ENCODE measurements at places on chromosomes 16 and 17.

GRCh38 chr16:72091217-72091616, 2.2 kb downstream of the TXNL4B start:
- DNase-seq, result no peak

GRCh38 chr16:23048164-23048563, 101.1 kb downstream of the USP31 start:
- no peak for DNase-seq

DNA sequence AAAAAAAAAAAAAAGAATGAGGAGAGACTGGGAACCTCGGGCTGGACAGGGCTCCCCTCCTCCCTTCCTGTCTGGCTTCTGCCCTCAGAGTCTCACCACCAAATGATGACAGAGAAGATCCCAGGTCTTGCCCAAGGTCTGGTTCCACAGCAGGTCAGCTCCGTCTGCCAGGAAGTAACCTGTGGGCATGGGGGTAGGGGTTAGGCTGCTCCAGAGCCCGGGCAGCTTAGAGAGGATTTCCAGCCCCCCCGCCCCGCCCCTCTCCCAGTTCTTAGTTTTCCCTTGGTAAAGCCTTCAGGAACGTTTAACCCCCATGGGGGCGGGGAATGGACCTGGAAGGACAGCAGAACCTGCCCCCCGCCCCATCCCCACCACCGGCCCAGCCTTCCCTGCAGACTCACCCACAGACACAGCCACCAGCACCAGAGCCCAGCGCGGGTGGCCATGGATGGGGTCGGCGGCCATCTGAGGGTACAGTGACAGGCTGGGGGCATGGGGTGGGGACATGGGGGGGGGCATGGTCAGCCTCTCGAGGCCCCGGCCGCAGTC, 700 bp downstream of the TLCD2 start:
- DNase-seq, result no peak

DNA sequence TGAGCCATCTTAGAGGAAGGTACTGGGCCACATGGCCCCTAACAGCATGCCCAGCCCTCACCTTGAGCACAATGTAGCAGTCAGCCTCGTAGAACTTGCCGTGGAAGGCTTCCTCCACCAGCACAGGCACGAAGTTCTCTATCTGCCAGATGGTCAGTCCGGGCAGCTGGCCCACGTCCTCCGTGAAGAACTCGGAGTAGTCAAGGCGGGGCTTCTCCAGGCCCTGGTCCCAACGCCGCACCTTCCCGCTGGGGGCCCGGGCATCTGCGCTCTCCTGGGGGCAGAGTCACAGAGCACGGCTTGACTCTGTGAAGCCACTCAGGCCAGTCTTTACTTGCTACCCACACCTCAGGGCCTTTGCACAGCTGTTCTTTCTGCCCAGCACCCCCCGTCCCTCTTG, 7.3 kb downstream of the FLII start:
- DNase-seq, result no peak

- no peak for DNase-seq
Observed at GRCh38 chr16:22625967-22626366, 115.3 kb downstream of the NPIPB5 start.

DNA sequence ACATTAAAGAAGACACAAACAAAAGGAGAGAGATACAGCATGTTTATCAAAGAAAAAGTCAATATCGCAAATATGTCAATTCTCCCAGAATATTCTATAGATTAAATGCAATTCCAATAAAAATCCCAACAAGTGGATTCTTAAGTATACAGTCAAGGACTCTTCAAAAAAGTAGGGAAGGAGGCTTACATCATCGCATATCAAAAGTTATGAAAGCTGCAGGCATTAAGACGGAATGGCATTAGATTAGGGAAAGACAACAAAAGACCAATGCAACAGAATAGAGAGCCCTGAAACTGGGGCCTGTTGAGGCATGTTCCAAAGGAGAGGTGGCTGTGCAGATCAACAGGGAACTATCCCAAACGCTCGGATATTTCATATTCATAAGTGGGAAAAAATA, 76.0 kb downstream of the MARCHF10 start:
- DNase-seq, result no peak

DNA sequence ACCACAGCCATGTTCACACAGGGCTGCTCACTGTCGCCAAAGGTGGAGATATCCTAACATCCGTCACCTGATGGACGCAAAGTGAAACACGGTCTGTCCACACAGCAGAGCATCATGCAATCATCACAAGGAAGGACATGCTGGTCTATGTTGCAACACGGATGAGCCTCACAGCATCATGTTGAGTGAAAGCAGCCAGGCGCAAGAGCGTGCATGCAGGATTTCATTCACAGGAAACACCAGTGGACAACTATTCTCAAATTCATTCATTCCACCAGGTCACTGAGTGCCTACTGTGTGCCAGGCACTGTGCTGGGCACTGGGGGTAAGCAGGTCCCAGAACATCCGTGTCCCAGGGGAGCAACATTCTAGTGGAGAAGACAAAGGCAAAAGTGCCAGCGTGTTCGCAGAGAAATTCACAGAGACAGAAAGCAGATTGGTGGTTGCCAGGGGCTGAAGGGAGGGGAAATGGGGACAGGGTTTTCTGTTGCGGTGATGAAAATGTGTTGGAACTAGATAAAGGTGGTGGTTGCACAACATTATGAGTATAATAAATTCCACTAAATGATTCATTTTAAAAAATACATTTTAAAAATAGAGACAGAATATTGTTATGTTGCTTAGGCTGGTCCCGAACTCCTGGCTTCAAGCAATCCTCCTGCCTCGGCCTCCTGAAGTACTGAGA, 22.7 kb upstream of the KCNJ12 start:
- no peak for DNase-seq

- DNase-seq, result no peak
Observed at GRCh38 chr17:55710410-55710809, 12.3 kb downstream of the TMEM100 start.

DNA sequence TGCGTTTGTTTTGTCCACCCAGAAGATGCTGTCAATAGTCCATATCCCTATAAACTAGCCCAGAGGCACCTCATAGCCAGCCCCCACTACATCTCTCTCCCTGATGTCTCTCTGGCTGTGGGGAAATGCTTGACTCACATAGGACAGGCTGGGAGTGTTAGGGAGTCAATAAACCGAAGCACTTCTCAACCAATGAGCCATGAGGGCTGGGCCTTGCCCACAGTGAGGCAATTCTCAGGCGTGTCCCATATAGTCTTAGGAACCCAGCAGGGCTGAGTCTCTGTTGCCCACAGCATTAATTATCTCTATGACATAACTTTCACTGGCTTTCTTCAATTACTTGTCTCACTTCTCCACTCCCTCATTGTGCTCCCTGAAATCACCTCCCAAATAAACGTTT, 387.3 kb upstream of the CDH11 start:
- no peak for DNase-seq

GRCh38 chr17:35931794-35932425, 1.3 kb upstream of the RDM1 start:
- no peak for DNase-seq

DNA sequence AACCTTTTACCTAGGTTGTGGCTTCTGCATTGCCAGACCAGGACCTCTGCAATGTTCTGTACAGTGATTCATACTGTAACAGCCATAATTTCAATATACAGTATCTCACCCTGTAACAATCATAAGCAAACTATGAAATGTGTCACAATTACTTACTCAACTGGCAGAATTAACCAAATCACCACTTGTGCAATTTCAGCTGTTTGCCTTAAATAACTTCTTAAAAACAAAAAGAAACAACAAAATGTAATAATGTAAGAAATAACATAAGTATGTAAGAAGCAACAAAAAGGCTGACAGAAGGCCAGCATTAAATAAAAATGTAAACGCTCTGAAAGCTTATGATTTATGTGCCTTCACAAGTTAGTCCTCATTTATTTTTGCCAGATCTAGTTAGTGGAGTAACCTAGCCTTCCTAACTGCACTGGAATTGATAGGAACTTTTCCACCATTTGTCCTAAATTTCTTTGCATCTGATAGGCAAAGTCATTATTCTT, 96.9 kb downstream of the SKAP1 start:
- DNase-seq, result no peak

DNA sequence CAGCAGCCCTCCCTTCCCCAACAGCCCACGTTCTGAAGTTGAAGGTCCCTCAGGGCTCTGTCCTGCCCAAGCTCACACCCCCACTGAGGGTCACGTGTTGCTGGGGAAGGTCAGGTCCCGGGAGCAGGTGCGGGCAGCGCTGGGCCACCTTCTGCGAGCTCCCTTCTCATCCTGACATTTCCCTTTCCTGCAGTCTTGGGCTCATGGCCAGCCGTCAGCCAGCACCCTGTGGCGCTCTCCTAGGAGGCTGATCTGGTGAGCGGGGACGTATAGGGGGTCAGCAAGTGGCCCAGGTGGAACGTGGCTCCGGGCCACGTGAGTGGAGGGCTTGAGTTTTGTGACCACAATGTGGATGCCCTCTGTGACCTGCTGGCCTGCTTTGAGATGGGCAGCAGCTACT, 73.4 kb downstream of the RAP1GAP2 start:
- DNase-seq, result no peak

GRCh38 chr17:79774561-79774975, 3.4 kb upstream of the CBX2 start:
- DNase-seq, result no peak

DNA sequence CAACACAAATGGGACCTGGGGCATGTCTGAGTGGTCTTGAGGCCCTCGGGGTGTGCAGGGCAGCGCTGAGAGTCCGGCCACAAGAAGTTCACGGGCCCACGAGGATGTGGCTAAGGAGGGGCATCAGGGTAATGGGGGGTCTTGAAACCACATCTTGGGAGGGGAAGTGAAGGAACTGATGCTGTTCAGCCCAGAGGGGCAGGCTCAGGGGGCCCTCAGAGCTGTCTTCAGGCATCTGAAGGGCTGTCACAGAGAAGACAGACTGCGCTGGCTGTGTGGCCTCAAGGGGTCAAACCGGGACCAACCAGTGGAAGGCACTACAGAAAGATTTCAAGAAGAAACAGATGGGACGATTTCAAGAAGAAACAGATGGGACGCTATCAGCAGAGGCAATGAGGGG, 45.1 kb downstream of the ZNF423 start:
- no peak for DNase-seq
